ENCODE measurements at places on chromosomes 6 and 20.

DNA sequence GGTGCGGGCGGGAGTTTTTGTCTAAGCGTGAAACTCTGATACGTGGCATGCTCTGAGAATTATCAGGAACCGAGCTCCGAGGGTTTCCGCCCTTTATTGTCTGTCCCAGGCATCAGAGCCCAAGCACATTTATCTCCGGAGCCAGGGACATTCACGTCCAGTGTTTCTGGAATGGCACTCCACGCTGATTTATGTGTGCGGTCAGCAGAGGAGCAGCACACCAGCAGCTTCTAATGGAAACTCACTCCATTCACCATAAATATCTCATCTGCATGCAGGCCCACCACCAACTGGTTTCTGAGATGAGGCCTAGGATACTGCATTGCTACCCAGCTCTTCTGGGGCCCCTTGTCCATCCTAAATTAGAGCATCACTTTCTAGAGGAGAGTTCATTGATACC is 51.9 kb upstream of the SYNDIG1 start:
- DNase-seq, result no peak

DNA sequence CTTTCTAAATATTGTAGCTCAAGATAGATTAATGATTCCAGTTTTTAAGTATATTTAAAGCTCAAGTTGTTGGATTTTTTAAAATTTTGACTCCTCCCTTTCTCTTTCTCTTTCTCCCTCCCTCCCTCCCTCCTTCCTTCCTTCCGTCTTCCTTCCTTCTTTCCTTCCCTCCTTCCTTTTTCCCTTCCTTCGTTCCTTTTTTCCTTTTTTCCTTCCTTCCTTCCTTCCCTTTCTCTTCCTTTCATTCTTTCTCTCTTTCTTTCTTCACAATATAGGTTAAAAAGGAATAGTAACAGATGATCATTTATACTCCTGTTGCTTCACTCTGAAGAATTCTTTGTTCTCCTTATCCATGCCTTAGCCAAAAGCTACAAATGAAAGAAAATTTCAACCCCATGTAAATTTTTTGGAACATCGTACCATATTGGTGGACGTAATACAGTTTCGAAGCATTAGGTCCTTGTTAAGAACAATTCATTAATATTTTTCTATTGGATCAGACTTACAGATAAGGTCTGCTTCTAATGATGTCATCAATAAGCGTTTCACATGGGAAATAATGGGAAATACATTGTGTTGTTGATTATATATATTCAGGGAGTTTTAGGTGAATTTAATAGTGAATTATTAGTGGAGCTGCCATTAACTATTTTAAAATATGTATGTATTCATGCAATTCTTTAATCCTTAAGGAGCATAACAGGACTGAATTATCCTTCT is 139.6 kb upstream of the SLC35B3 start:
- DNase-seq, result no peak

DNA sequence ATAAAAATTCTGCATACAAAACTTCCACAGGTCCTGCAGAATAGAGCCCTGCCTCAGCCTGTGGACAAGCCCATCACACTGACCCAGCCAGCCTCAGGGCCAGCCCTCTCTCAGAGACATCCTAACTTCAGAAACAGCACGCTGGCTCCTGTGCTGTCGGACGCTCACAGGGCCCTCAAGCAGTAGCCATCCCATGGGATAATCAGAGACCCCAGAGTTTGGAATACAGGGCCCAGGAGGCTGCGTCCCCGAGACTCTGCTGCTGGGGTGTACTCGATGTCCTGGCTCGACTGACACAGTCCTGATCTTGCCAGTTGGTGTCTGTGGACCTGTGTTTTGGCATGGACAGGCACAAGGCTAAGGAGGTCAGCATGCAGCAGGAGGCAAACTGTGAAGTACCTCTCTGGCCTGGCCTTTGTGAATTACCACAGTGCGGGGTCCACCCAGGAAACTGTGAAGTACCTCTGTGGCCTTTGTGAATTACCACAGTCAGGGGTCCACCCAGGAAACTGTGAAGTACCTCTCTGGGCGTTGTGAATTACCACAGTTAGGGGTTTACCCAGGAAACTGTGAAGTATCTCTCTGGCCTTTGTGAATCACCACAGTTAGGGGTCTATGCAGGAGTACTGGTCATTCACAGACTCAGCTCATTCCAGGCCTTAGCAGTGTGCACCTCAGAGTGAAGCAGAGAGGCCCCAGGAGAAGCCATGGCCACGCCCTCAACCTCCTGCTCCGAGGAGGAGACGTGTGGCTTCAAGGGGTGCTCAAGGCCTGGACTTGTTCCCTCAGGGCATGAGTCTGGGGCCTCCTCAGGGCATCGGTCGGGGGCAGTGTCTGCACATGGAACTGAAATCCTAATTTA is 212.4 kb downstream of the SYNDIG1 start:
- no peak for DNase-seq

- no peak for DNase-seq
These were observed 24.1 kb upstream of the EPB41L1 start for GRCh38 chr20:36130390-36130789.

- DNase-seq, result no peak
These were observed 125.0 kb downstream of the MAP3K4 start for GRCh38 chr6:161116554-161116953.

DNA sequence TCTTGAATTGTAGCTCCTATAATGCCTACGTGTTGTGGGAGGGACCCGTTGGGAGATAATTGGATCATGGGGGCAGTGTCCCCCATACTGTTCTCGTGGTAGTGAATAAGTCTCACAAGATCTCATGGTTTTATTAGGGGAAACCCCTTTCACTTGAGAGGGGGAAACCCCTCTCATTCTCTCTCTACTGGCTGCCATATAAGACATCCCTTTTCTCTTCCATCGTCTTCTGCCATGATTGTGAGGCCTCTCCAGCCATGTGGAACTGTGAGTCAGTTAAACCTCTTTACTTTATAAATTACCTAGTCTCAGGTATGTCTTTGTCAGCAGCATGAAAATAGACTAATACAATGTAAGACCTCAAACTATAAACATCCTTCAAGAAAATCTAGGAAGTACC is 23.1 kb downstream of the PAQR8 start:
- DNase-seq, result no peak

DNA sequence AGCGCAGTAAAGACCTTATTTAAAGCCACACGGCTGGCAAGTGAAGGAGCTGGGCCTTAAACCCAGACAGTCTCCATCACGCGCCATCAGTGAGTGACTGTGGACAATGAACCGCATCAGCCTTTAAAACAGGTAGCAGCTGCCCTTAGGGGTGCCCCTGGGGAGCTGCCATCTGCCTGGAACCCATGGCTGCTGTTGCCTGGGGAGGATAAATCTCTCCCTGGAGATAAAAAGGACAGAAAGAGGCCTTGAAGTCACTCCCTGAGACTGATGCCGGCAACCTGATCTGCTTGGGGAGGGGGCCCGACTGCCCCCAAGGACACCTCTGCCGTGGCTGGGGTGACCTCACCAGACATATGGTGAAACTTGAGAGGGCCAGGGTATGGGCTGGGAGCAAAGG is 73.5 kb downstream of the PREX1 start:
- DNase-seq, result no peak

- no peak for DNase-seq
These were observed 50.0 kb downstream of the PHF20 start for GRCh38 chr20:35821807-35822242.

GRCh38 chr20:32516583-32517517 is 68.3 kb downstream of the NOL4L start:
- peak; percentile 44 for DNase-seq

DNA sequence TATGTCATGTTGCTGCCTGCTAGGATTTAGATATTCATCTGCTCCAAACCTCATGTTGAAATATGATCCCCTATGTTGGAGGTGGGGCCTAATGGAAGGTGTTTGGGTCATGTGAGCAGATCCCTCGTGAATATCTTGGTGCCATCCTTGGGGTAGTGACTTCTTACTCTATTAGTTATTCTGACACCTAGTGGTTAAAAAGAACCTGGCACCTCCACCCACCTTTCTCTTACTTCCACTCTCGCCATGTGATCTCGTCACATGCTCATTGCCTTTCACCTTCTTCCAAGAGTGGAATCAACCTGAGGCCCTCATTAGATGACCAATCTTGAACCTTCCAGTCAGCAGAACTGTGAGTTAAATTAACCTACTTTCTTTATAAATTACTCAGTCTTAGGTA is 549.4 kb upstream of the SYNCRIP start:
- peak; percentile 19 for DNase-seq

DNA sequence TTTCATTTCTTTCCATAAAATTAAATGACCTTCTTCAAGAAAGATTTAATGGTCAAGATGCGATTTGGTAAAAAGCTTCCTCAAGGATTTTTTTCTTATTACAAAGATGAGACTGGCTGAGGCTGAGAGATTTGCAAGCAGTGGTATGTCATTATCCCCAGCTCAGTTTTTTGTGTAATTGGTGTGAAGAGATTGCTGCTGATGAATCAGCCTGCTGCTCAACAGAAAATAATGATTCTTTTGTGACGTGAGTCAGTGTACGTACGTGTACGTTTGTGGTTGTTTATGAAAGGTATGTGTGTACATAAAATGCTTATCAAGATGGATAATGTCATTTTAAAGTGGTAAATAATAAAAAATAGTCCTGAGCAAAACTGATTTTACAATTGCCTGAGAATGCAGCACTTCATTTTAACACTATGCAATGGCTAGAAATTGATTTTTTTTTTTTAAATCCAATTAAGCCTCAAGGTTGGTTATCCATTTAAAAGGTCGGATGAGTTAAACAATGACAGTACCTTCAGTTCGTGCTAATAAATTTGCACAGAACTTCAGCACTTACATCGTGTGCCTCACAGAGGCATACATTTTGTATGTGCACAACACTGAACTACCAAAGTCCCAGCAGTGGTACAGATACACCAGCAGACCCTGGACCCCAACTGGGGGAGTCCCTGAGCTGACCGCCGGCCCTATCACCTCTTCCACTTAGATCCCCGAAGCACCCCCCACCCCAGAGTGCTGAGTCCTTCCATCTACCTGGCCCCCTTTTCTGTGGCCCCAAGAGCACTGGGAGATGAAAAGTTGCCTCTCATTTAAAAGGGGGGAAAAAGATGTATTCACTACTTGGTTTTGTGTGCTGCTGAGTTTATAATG is 9.7 kb upstream of the NPEPL1 start:
- DNase-seq, result no peak

GRCh38 chr6:35596448-35597442 is 84.0 kb upstream of the TULP1 start:
- DNase-seq, result no peak

GRCh38 chr20:13338999-13339411 is 117.9 kb downstream of the ISM1 start:
- no peak for DNase-seq

GRCh38 chr6:1970151-1970561 is 275.2 kb downstream of the GMDS start:
- no peak for DNase-seq

- DNase-seq, result peak; percentile 17
These were observed 1.5 kb upstream of the MTO1 start for GRCh38 chr6:73460056-73460455.

Measured in Kasumi-1 (cell line).